Large intestine (tissue), 12 donors: ENCODE measurements at places on chromosomes 1 and 21. TPM values are rescaled to one million over a fixed set of nuclear protein-coding genes. Genes with fewer than 3 reads are reported as not detected.
A peak's percentile ranks its signal among the peaks of the same experiment; 100 is the strongest.

GRCh38 chr1:27144920-27145661, 9.8 kb downstream of the SLC9A1 start:
- H3K27me3 ChIP-seq, result no peaks in the 10 kb centered on the region
- no peaks in the 10 kb centered on the region for H3K36me3 ChIP-seq
- peak overlapping the region; percentile 71 for H3K27ac ChIP-seq
- H3K4me1 ChIP-seq, result peaks cover 30% of the 10 kb centered on the region

- H3K27me3 ChIP-seq, result no peaks in the 10 kb centered on the region
- H3K4me1 ChIP-seq, result peaks cover 3% of the 10 kb centered on the region
- no peaks in the 10 kb centered on the region for H3K36me3 ChIP-seq
- H3K4me3 ChIP-seq, result no peak overlapping the region
- peak overlapping the region; percentile 16 for H3K27ac ChIP-seq
- peak; percentile 95 for DNase-seq
These were observed 26.1 kb upstream of the LAMC2 start for GRCh38 chr1:183159960-183160359.

DNA sequence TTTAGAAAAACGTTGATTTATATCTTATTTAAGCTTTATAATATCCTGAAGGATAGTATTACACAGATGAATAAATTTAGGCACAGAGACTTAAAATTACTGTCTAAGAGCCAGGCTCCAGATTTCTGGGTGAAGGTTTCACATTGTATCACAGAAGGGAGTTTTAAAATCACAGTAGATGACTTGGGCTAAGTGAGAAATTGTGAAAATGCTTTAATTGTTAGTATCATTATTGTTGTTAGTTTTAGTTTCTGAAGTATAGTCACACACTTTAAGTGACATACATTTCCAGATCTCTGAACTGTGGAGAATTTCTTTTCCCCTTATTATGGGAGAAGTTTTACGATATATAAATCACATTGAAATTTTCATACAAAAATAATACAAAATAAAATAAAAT, 83.5 kb downstream of the NDUFS5 start:
- H3K36me3 ChIP-seq, result no peaks in the 10 kb centered on the region
- no peak for DNase-seq
- H3K4me1 ChIP-seq, result peaks cover 11% of the 10 kb centered on the region
- no peak overlapping the region for H3K4me3 ChIP-seq

GRCh38 chr1:6770751-6771440, 14.4 kb upstream of the CAMTA1 start:
- no peaks in the 10 kb centered on the region for H3K36me3 ChIP-seq
- no peak for DNase-seq
- H3K27ac ChIP-seq, result no peak overlapping the region
- H3K4me1 ChIP-seq, result no peaks in the 10 kb centered on the region
- peaks cover 7% of the 10 kb centered on the region for H3K27me3 ChIP-seq

DNA sequence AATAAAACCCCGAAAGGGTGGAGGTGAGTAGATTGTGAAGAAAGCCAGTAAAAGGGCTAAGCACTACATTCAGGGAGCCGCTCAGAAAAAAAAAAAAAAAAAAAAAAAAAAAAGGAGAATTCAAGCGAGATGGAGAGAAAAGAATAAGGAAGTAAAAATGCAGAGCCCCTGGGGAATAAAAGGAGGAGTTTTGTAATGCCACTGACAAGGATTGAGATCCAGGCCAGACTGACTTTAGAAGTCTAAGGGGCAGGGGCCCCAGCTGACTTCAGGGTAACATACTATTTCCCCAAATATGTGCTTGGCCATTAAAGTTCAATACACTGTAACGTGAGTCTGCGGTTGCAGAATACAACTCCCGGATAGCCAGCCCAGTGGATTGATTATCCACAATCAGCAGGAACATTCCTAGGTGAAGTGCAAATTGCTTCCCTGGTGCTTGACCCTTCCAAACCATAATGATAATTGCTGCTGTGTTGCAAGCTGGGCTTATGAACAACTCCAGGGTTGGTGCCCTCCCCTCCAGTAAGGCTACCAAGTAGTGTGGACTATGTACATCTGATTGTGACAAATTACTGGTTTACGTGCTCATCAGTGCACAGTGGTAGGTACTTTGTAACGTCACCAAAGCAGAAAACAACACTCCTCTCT, 30.7 kb upstream of the RRP15 start:
- H3K4me3 ChIP-seq, result no peak overlapping the region
- H3K4me1 ChIP-seq, result no peaks in the 10 kb centered on the region
- peak overlapping the region; percentile 33 for H3K27ac ChIP-seq
- H3K36me3 ChIP-seq, result no peaks in the 10 kb centered on the region
- DNase-seq, result peak; percentile 87

The PTPN7 gene
- polyA plus RNA-seq, result 4.4 TPM

DNA sequence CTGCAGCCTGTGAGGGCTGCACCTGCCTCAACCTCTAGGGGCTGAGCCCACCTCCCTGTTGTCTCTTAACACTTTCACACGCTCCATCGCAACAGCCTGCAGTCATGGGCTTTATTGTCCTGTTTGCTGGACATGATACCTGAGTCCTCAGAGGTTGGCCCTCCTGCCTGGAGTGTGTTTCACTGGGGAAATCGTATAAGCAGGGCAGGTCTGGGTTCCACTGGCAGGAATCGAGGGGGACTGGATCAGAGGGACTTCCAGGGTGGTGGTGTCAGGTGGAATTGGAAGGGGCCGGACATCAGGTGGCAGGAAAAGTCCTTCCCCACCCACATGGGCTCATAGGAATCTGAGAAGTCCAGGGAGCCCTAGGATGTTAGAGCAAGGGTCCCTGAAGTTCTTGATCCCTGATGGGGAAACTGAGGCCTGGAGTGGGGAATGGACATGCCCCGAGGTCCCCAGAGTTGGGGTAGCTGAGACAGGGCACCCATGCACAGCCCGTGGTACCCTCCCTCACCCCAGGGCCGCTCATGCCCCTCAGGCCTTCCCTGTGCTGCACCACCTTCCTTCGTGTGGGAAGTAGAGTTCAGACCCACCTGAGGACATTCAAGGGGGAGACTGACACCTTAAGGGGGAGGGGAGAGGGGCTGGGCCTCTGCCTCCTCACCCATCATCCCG, 66.6 kb downstream of the PIK3CD start:
- no peaks in the 10 kb centered on the region for H3K27me3 ChIP-seq
- H3K4me1 ChIP-seq, result peaks cover 18% of the 10 kb centered on the region
- H3K4me3 ChIP-seq, result peak overlapping the region; percentile 71
- peak overlapping the region; percentile 82 for H3K27ac ChIP-seq
- DNase-seq, result no peak
- peaks cover 32% of the 10 kb centered on the region for H3K36me3 ChIP-seq

The TENT5C gene
- polyA plus RNA-seq, result 10.4 TPM

DNA sequence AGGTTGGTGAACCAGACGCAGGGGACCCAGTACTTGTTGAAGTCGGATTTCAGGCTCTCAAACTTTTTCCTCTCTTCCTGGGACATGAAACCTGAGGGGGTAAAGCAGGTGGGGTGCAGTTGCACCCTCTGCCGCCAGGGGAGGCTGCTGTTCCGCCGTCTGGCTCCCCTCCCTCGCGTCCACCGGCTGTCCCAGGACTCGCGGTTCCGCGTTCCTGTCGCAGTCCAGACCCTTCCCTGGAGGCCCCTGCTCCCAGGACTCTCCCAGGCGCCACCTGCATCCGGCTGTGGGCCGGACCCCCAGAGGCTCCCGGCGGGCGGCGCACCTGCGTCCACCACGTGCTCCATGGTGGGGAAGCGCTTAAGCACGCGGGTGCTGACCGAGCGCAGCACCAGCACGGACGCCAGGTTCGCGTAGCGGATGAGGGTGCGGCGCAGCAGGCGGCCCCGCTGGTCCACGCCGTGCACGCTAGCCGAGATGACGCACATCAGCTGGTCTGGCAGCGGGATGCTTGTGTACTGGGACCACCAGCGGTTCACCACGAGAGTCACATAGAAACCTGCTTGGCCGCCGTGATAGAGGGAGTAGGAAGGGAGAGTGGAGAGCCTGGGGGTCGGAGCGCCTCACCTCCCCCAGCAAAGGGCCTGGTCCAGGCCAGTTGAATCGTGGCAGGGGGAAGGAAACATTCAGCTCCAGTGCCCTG, 1.7 kb downstream of the BEST4 start:
- H3K4me1 ChIP-seq, result peaks cover 25% of the 10 kb centered on the region
- H3K4me3 ChIP-seq, result peak overlapping the region; percentile 56
- no peaks in the 10 kb centered on the region for H3K36me3 ChIP-seq
- no peaks in the 10 kb centered on the region for H3K27me3 ChIP-seq
- DNase-seq, result peak; percentile 86

The ELAPOR1 gene
- polyA plus RNA-seq, result 66.0 TPM

The SLC5A3 gene
- polyA plus RNA-seq, result 44.2 TPM

The OLFML3 gene
- 54.9 TPM for polyA plus RNA-seq

The FBLIM1 gene
- polyA plus RNA-seq, result 76.8 TPM

- no peaks in the 10 kb centered on the region for H3K36me3 ChIP-seq
- peak overlapping the region; percentile 70 for H3K4me3 ChIP-seq
- no peaks in the 10 kb centered on the region for H3K27me3 ChIP-seq
- H3K27ac ChIP-seq, result peak overlapping the region; percentile 87
- DNase-seq, result no peak
- H3K4me1 ChIP-seq, result peaks cover 5% of the 10 kb centered on the region
These were observed 831 bp downstream of the TIPRL start for GRCh38 chr1:168179438-168180147.

The MYOG gene
- polyA plus RNA-seq, result 0.66 TPM

The RXFP4 gene
- polyA plus RNA-seq, result 0.34 TPM

The FAM72D gene
- 1.2 TPM for polyA plus RNA-seq

GRCh38 chr1:156886583-156887281, 6.8 kb upstream of the PEAR1 start:
- H3K36me3 ChIP-seq, result no peaks in the 10 kb centered on the region
- no peak for DNase-seq
- H3K27me3 ChIP-seq, result peaks cover 51% of the 10 kb centered on the region
- no peaks in the 10 kb centered on the region for H3K4me1 ChIP-seq
- no peak overlapping the region for H3K4me3 ChIP-seq

DNA sequence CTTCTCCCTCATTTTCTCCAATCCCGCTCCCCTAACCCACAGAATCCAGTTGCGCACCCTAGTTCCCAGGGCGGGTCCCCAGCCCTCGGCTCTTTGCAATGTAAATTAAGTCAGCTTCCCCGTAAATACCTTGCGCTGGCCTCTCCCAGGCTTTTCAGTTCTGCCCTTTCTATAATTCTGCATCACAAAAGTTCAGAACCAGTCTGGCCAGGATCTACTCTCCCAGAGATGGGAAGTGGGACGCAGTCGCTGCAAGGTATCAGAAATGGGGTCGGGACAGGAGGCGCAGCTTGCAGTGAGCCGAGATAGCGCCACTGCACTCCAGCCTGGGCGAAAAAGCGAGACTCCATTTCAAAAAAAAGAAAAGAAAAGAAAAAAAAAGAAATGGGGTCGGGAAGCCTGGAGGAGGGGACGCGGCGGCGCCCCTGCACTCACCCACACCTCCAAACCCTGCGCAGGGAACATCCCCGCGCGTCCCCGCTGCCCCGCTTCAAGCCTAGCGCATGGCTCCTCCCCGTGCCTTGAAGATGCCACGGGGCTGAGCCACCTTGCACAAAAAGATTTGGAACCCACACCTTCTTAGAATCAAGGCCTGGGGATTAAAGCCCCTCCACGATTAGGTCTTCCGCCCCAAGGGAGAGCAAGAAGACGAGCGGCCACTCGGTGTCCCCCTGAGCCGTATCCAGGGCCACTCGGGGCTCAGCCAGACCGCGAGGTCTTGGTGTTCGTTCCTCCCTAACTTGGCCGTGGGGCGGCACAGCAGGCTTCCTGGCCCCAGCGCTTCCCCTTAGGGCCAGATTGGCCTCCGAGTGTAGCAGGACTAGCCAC, 27.2 kb upstream of the ITLN2 start:
- H3K4me3 ChIP-seq, result no peak overlapping the region
- no peak overlapping the region for H3K27ac ChIP-seq
- peaks cover 36% of the 10 kb centered on the region for H3K27me3 ChIP-seq
- peak; percentile 29 for DNase-seq
- peaks cover 3% of the 10 kb centered on the region for H3K4me1 ChIP-seq

- DNase-seq, result no peak
- H3K27ac ChIP-seq, result no peak overlapping the region
- H3K4me3 ChIP-seq, result no peak overlapping the region
- H3K4me1 ChIP-seq, result no peaks in the 10 kb centered on the region
These were observed 168.5 kb upstream of the ZC3H12A start for GRCh38 chr1:37305841-37306240.

- H3K4me3 ChIP-seq, result no peak overlapping the region
- H3K27me3 ChIP-seq, result no peaks in the 10 kb centered on the region
- H3K27ac ChIP-seq, result no peak overlapping the region
These were observed 4.6 kb upstream of the CLCA2 start for GRCh38 chr1:86419277-86419903.

GRCh38 chr21:42820616-42821465, 58.5 kb downstream of the WDR4 start:
- DNase-seq, result peak; percentile 57
- H3K36me3 ChIP-seq, result no peaks in the 10 kb centered on the region
- no peak overlapping the region for H3K4me3 ChIP-seq
- peaks cover 17% of the 10 kb centered on the region for H3K4me1 ChIP-seq
- H3K27me3 ChIP-seq, result no peaks in the 10 kb centered on the region

DNA sequence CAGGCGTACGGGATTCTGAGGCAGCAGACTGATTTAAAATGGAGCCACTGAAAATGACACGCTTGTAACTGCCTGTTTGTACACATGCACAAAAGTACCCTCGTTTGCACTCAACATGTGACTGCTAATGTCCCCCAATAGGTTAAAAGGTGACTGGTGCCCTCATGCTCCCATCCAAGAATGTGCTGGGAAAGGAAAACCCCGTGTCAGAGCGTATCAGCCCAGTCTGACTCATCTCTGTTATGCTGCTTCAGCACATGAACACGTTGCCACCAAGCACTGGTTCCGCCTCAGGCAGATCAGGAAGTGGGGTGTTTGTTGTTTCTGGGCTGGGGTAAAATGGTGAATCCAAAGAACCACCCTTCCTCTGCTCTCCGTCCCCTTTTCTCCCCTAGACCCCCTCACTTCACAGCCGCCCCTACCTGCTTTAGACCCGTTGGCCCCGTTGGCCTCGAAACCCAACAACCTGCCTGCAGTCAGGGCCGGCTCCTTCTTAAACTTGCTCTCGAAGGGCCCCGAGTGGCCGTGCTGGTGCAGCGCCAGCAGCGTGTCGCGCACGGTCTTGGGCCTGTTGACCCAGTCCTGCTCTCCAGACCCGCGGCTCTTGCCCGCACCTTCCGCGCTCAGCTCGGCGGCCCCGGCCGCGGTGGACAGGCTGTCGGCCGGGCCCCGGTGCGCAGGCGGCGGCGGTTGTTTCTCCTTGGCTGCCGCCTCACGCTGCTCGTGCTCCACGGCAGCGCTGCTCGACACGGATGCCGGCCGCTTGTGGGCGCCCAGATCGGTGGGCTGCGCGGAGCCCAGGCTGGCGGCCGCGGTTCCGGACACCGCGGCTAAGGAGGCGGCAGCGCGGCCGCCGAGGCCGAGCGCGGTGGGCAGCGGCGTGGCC, 1.7 kb downstream of the IRF2BP2 start:
- H3K36me3 ChIP-seq, result peaks cover 30% of the 10 kb centered on the region
- no peaks in the 10 kb centered on the region for H3K27me3 ChIP-seq
- H3K4me1 ChIP-seq, result peaks cover 19% of the 10 kb centered on the region
- peak overlapping the region; percentile 86 for H3K4me3 ChIP-seq
- DNase-seq, result peak; percentile 94
